ENCODE measurements at places on chromosomes 1 and 21.
A peak's percentile ranks its signal among the peaks of the same experiment; 100 is the strongest.

DNA sequence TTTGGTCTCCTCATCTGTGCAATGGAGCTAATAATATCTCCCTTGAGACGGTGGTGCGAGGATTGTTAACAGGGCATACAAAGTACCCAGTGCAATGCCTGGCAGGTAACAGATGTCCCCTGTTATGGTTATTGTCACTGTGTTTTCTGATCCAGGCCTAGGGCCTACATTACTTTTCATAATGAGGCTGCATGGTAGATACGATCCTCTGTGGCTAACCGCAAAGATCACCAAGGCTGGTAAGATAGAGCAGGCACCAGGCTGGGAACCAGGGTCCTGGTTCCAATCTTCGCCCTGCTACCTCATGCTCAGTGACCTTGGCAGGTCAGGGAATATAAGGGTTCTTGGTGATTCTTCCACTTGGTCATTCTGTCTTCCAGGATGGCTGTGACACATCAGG is 22.7 kb downstream of the KCNA2 start:
- DNase-seq = no peak

- DNase-seq = no peak
Measured at GRCh38 chr1:174794861-174795260, 204.9 kb upstream of the CACYBP start.

GRCh38 chr1:160548183-160548582 is 25.1 kb upstream of the SLAMF6 start:
- no peak for DNase-seq

GRCh38 chr1:217493290-217493689 is 137.6 kb downstream of the GPATCH2 start:
- no peak for DNase-seq

- no peak for DNase-seq
Measured at GRCh38 chr1:41380195-41380594, 19.0 kb downstream of the FOXO6 start.

- no peak for DNase-seq
Measured at GRCh38 chr1:199550199-199551065, 477.1 kb upstream of the NR5A2 start.

- DNase-seq = no peak
Measured at GRCh38 chr1:35201631-35202030, 8.7 kb upstream of the SFPQ start.

DNA sequence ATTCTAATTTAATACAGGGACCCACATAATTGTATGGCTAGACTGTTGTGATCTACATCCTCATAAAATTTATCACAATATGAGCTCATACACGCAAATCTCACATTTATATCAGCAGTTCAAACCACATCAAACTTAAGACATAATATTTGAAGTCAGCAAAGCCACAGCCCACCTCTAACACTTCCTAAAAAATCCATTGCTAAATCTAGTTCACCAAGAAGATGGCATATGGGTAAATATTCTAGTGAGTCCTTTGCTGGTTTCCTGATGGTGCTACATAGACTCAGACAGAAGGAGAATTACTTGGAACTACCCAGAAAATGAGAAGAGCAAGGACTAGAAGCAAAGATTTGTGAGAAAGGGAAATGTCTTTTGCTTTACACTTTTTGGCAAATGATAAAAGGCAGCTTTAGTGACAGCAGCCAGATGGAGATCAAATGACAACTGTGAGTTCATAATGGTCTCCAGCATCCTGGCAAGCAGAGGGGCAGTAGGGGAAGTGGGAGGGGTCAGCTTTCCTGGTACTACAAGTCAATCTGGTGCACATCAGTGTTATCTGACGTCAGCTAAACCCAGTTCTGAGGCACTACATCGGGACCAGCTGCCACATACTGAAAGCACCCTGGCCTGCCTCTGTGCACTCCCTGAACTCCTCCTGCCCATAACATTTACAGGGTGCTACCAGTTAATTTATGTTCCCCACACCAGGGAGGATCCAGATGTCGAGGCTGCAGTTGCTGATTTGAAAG is 10.6 kb upstream of the GADD45A start:
- DNase-seq = no peak

DNA sequence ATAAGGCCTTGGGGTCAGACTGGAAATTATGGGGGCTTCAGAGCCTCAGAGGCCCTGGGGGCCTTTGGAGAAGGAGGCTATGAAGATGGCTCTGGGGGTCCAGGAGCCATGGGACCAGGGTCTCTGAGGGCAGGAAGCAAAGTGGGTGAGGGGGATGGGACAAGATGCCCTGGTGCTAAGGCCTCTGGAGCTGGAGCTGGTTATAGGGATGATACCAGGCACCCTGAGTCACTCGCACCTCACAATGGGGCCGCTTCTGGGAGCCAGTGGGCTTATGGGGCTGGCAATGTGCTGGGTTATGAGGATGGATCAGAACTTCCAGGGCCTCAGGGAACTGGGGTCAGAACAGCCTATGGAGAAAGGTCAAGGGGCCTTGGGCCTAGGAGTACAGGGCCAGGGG is 17.6 kb downstream of the IGFN1 start:
- no peak for DNase-seq

DNA sequence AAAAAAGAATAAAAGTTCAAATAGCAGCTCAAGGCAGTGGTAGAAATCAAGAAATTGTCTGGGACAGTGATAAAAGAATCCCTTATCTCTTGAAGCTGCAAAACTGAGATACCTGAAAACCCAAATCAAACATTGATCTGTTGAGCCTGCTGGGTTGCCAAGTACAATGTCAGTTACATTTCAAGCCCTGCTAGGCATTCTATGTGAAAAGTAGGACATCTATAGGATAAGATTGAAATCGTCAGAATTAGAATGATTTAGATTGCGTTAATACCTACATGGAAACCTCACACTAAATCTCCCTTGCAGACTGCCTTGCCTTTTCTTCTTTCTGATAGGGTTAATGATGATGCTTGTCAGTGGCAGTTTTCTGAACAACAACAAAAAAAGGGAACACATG is 1684.4 kb upstream of the B3GALT2 start:
- DNase-seq = no peak

DNA sequence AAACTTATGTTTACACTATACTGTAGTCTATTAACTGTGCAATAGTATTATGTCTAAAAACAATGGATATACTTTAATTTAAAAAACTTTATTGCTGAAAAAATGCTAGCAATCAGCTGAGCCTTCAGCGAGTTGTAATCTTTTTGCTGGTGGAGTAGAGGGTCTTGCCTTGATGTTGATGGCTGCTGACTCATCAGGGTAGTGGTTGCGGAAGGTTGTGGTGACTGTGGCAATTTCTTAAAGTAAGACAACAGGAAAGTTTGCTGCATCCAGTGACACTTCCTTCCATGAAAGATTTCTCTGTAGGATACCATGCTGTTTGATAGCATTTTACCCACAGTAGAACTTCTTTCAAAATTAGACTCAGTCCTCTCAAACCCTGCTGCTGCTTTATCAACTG is 234.7 kb upstream of the CSF3R start:
- no peak for DNase-seq

DNA sequence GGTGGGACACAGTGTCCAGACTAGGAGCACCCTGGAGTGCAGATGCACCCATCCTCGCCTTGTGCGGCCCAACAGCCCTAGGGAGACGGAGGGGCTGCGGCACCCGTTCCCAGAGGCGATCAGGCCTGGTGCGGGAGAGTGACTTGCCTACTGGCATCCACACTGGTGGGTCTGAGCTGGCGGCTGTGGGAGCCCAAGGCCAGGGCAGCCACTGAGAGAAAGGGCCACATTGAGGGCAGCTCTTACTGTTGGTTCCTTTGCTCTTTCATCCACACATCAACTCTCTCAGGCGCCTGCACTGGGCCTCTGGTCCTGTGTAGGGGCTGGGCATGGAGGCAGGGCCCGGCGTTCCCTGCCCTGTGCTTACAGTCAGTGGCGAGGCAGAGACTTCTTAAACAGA is 8.6 kb downstream of the PODN start:
- DNase-seq = peak; percentile 0

DNA sequence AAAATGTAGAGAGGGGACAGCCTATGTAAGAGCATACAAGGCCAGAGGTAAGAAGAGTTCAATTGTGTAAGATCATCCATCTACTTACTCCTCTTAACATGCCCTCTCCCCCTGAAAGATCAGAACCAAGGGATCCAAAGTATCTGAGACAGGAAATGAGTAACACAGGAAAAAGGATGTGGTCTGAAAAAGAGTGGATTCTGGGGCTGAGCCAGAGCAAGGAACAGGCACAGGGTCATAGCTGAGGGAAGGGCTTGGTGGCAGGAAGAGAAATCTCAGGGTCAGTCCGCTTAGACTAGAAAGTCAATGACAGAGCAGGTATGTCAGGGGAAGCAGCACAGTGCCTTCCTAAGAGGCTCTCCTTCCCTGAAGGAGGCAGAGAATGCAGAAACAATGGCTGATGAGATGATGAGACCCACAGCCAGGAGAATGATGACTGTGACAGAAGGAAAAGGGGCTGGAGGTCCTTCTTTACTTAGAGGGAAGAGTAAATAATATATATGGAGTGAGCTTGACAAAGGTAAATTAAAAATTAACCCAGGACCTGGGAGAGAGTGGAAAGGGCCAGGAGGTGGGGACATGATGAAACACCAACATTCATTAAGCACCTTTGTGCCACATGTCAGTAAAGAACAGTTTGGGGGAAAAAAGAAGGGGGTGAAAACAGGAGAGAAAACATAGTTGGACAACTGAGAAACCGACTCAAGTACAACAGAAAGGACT is 26.2 kb upstream of the A3GALT2 start:
- no peak for DNase-seq
